ENCODE measurements at places on chromosomes 2 and 18. TPM values are rescaled to one million over a fixed set of nuclear protein-coding genes. Genes with fewer than 3 reads are reported as not detected.

DNA sequence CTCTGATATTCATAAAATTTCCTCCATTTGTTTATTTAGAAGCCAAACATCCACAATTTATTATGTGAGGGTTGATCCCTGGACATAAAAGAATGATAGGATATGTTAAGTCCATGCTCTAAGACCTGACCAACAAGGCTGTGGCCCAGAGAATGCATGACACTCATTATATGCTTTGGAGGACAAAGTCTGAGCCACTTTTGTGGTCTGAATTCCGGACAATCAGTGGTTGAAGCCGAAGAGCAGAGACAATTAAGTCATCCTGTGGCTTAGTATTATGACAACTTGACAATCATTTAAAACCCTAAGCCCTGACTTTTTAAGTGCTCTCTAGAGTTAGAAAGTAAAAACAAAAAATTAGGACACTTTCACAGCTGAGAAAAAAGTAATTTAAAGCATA lies 483.3 kb downstream of the PLCL1 start:
- no peak for DNase-seq

- no peak for DNase-seq
Observed at GRCh38 chr2:88831792-88832248, 140.3 kb downstream of the RPIA start.

TIMM21 gene
- 43.8 TPM for total RNA-seq

LYPD6B gene
- total RNA-seq, result not detected

ZAP70 gene
- total RNA-seq, result 2.4 TPM
